NCI-H1417 treated with DMSO at 0.1 percent for 48 hours (cell line): ENCODE measurements at places on chromosomes 1 and 21.
A peak's percentile ranks its signal among the peaks of the same experiment; 100 is the strongest.

- no peak for DNase-seq
Observed at GRCh38 chr1:54312796-54313316, 93.3 kb downstream of the SSBP3 start.

DNA sequence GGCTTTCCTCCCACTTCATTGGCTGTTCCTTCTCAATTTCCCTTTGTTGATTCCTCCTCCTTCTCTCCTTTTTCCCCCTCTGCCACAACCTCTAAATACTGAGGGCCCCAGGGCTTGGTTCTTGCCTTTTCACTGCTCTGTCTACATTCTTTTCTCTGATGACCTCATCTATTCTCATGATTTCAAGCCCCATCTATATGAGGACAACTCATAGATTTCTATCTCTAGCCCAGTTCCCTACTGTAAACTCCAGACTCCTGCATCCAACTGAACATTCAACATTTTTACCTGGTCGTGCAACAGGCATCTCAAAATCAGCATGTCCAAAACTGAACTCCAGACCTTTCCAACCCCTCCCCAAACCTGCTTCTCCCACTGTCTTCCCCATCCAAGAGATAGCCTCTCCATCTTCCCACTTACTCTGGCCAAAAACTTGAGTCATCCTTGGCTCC lies 11.5 kb upstream of the SLC9A1 start:
- no peak for DNase-seq

GRCh38 chr1:85330711-85331290 lies 54.4 kb upstream of the BCL10 start:
- no peak for DNase-seq

GRCh38 chr21:38505654-38506523 lies 7.6 kb upstream of the ERG start:
- DNase-seq, result peak; percentile 49

DNA sequence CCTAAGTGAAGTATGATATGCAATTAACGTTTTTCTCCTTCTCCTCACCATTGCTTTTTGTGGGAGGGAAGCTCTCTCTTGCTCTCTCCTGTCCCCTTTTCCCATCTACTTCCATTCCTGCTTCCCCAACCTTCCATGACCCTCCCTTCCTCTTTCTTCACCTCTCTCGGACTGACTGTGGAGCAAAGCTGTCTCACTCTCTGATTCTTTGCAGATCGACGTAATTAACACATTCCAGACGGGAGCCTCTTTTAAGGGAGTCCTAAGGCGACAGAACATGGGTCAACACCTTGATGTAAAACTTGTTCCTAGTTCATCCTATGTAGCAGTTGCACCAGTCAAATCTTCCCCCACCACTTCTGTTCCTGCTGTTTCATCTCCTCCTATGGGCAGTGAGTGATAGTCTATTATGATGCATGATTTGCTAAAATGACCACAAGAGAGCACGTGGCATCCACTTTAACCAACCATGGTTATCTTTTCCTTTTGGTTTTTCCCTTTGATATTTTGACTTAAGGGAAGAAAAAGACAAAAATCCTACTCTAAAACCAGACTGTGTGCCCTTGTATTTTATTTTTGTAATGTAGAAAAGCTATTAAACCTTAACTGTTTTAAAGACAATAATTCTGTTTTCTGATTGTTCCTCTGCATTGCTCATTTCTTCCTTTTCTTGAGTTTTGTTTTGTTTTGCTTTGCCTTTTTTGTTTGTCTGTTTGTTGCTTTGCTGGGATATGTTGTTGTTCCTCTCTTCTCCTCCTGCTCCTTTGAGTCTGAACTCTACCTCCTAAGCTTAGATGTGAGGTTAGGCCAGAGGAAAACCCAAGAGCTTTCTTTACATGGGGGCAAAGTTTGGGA lies 31.7 kb upstream of the LAX1 start:
- DNase-seq, result no peak

- no peak for DNase-seq
Observed at GRCh38 chr1:164561472-164561871, 2.5 kb downstream of the PBX1 start.

- DNase-seq, result no peak
Observed at GRCh38 chr1:45393718-45394302, 53.6 kb upstream of the MUTYH start.

DNA sequence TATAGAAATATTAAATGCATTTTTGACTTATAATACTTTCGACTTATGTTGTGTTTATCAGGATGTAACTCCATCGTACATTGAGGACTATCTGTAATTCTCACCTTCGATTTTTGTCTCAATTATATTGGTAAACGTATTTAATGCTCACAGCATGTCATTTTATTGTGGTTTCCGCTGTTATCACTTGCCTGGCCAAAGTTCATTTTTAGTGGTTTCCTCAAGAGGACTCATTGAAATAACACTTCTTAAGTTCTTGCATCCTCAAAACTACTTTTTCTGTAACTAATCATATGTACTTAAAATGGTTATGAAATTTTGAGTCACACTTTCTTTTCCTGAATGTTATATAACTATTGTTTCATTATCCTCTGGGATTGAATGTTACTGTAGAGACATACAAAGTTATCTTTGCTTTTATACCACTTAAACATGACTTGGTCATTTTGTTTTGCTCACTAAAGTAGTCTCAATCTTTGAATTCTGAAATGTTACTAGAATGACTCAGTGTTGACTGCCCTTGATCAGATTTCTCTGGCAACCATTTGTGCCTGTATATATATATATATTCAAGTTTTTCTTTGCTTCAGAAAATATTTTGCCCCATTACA lies 289.6 kb upstream of the PROX1 start:
- no peak for DNase-seq

- no peak for DNase-seq
Observed at GRCh38 chr21:44865561-44866280, 7.8 kb downstream of the PTTG1IP start.

DNA sequence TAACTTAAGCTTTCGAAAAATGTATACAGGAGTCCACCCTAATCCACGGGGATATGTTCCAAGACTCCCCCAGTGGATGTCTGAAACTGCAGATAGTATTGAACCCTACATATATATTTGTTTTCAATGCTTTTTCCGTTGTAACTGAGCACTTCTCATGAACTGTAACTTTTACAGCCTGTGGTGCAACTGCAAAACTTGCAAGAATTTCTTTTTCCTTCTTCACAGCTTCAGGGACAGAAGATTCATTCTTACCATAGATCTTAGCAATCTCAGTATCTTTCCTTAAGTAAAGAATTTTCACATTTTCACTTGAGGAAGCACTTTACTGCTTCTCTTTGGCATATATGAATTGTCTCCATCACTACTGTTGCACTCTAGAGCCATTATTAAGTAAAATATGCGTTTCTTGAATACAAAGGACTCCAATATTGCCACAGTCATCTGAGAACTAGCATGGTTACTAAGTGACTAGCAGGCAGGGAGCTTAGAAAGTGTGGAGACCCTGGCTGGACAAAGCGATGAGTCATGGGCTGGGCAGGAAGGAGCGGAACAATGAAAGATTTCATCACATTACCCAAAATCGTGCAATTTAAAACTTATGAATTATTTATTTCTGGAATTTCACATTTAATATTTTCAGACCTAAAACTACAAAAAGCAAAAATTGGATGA lies 14.1 kb downstream of the DPYD start:
- no peak for DNase-seq

DNA sequence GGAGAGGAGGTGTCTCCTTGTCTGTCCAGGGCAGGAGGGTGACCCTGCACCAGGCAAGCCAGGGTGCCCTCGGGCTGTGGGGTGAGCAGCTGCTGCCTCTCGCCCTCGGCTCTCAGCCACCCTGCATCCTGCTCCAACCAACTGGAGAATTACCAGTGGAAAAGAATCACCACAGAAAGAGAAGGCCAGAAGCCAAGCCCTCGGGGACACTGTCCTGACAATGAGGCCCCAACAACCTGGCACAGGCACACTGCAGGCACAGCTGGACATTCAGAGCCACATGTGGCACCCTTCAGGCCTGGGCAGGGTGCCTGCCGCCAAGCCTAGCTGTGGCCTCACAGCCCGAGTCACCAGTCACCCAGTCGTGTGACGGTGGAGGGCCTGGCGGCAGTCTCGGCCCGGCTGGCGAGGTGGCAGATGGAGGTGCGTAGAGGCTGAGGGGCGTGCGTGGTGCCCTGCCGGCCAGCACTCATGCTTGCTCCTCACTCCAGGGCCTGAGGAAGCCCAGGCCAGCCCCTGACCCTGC lies 12.0 kb downstream of the MEGF6 start:
- no peak for DNase-seq

- no peak for DNase-seq
Observed at GRCh38 chr1:203238535-203238934, 9.1 kb upstream of the CHIT1 start.

DNA sequence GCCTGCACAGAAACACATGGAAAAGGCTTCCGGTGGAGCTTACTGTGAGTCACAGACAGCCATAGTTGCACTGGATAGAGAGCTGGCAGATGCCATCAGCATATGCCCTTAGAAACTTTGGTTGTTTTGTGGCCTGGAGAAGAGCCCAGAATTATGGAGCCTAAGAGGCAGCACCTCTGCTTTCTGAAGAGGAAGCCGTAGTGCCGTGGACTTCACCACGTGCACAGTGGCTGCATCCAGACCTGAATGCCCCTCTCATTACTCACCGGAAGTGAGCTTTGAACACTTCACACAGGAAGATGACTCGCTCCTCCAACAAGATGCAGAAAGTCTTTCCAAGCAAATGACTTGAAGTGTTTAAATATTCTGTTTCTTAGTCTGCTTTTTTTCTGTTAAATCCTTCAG lies 28.4 kb downstream of the JUN start:
- no peak for DNase-seq

- no peak for DNase-seq
Observed at GRCh38 chr1:36588972-36589371, 106.3 kb upstream of the CSF3R start.

- DNase-seq, result no peak
Observed at GRCh38 chr1:24364975-24365678, 46.0 kb downstream of the GRHL3 start.

DNA sequence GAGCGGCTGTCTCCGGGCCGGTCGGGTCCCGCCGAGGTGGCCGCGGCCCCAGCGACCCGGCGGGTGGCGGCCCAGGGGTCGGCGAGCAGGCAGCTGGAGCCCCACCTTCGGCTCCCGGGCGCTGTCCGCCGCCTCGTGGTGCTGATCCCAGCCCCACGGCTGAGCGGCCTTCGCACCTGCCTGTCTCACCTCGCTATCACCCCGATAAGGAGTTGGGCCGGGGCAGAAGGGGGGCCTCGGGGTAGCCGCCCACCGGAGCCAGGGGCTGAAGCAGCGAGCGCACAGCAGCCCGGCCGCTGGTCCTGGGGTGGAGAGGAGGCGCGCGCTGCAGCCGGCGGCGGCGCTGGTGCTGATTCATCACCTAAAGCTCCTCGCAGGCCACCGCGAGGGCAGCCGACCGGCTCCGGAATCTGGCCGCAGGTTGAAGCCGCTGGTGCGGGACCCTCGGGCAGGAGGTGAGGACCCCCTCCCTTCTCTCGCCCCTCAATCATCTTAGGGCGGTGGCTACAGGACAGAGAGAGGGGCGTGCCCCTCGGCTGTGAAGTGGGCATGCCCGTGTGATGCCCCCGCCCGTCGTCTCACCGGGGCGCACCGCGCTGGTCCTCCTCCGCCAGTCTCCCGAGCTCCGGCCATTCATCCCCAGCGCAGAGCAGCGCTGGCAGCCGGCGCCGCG lies 575 bp downstream of the TRIM67 start:
- no peak for DNase-seq

- DNase-seq, result no peak
Observed at GRCh38 chr1:59243550-59243949, 53.3 kb upstream of the FGGY start.

DNA sequence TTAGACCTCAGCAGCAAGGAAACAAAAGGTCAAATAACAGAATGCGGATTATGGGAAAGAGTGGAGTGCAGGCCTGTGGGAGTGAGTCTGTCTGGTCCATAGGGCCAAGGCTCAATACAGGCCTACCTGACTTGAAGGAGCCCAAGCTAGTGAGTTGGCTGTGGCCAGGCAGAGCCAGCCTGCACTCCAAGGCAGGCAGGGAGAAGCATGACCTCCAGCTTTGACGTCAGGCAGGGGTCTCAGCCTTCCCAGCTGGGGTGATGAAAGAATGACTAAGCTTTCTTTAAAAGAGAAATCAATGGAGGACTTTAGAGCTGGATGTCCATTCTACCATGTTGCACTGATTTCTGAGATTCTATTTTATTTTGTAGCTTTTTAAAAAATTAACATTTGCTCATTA lies 62.8 kb downstream of the RHOU start:
- DNase-seq, result no peak

DNA sequence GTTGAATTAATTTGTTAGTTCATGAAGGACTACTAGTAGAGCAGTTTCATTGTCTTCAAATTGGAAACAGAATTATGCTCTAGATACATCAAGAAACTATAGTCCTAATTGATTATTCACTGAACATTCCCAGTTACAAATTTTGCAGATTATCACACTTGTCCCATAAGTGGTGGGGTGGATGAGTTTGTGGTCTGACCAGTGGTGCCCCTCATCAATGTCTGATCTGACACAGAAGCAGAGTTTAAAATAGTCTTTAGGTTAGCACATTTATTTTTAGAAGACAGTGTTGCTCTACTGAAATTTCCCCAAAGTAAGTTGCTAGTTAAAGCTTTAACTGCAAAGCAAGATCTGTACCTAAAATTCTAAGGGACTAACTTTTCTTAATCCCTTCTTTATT lies 42.9 kb downstream of the INKA2 start:
- DNase-seq, result no peak

- peak; percentile 12 for DNase-seq
Observed at GRCh38 chr1:226870401-226871279, at the start of gene PSEN2. TSS of gene PSEN2 (plus strand) at chr1:226870616. CDS start at chr1:226881908, 11,292 bp downstream.

GRCh38 chr1:12596007-12596821 lies 21.8 kb downstream of the DHRS3 start:
- no peak for DNase-seq

DNA sequence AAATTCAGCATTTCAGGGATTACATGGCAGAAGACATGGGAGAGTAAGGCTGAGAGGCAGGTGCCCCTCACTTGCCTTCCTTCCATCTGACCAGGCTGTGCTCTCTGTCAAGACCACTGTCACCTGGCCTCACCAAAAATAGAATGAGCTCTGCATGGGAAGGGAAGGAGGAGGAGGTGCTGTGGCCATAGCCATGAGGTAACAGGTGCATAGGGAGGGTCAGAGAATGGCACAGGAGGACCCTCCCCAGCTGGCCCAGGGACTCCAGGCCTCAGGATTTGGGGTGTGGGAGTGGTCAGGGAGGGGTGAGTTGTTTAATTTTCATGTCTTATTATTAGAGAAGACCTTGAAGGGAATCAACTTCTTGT lies 192.3 kb downstream of the FCRL5 start:
- peak; percentile 79 for DNase-seq

- DNase-seq, result no peak
Observed at GRCh38 chr21:38712664-38713063, 93.1 kb upstream of the ETS2 start.

DNA sequence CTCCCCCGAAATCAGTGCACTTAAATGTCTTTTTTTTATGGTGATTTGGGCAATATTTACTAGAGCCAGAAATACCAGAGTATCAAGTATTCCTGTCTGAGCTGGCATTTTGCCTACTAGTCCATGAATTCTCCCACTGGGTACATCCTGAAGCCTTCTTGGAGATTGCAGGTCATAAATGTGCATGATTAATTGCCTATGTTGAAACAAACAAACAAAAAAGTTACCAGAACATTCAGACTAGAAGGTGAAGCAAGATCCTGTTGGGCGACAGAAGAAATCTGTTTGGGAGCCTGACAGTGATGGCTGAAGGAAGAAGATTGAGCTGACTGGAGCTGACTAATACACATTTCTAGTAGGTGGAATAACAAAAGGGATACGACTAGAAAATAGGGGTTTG lies 127.4 kb upstream of the NRIP1 start:
- no peak for DNase-seq
